ENCODE measurements at places on chromosomes 12 and 14.

DNA sequence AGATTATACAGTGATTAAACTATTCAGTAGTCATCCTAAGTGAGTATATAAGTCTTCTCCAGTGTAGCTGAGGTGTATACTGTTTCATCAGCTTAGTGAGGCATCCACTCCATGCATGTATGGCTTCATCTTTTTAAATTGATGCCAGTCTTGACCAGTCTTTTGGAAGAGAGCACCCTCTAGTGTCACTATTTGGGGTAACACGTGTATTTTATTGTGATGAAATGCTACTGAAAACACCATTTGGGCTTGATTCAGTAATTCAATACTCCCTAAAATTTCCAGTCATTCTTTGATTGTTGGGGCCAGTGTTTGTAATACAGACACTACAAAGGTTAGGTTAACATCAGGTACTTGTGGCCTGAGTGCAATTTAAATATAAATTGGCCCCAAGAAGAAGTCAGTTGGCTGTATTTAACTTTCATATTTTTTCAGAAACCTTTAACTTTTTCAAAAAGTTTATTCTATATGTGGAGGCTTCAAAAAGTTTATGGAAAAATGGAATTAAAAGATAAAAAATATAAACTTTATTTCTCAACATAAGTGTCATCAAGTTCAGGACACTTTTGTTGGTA is 35.3 kb downstream of the MIPOL1 start:
- no peak for DNase-seq

DNA sequence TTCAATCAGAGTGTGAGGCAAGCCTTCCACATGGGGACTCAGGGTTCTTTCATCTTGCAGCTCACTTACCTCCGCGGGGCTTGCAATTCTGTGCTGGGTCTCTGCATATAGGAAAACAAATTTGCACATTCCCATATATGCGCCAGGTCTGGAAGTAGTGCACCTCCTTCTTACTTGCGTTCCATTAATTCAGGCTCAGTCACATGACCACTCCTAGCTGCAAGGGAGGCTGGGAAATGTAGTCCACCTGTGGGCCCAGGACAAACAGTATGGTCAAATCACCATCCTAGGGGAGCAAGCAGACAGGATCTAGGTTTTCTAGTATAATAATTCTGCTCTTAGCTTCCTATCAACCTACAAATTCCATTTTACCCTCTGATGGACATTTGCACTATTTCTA is 160.4 kb downstream of the AACS start:
- DNase-seq, result no peak

DNA sequence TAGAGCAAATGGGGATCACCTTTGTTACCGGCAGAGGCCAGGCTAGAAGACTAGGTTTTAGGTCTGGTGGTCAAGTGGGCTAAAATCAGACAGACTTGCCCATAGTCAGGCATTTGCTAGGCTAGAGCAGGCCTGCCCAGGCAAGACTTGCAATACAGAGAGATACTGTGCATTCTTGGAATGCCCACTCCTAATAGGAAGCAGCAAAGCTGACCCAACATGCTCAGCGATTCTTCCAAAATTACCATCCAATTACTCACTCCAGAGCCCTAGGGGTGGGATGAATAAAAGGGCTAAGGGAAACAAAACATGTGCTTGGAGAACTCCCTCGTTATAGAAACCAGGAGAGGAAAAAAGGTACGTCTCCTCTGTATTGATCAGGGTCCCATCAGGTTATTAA is 187.8 kb upstream of the AMIGO2 start:
- DNase-seq, result no peak

GRCh38 chr12:111454716-111455447 is 49.2 kb downstream of the SH2B3 start:
- no peak for DNase-seq

DNA sequence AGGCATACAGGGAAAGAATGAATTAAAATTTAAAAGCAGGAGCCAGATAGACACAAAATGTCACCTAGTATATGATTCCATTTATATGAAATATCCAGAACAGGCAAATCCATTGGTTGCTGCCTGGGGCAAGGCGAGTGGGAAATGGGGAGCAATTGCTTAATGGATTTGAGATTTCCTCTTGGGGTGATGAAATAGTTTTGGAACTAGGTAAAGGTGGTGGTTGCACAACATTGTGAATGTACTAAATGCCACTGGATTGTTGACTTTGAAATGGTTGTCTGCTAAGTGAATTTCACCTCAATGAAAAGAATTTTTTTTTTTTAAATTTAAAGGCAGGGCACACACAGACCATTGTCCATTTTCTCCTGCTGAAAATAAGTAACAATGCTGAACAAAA is 61.9 kb downstream of the ABCC9 start:
- no peak for DNase-seq

DNA sequence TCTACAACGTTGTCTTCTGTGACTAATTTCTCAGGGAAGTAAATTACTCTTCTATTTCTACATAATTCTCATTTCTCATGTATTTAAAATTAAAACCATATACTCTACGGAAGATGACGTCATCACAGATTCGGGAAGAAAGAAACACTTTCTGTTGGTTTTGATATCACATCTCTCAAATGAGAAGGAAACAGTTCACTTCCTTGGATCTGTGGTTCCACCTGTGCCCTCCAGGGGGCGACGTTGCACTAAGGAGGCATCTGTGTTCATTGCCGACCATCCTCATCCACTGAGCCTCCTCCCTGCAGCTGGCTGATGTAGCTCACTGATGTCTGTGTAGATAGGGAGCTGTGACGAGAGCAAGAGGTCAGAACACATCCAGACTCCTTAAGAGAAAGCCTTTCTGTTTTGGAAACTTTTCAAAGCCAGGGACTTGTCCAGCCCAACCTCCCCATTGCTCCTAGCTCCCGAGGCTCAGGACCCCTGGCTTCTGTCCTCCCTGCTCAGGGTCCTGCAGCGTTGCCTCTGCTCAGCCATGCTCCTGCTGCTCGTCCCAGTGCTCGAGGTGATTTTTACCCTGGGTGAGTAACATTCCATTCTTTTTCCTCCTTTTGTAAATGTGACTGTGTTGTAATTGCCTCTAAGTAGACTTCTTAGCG is 172.7 kb upstream of the OR4E1 start:
- DNase-seq, result peak; percentile 74

- DNase-seq, result peak; percentile 24
Observed at GRCh38 chr14:51094282-51094821, 553 bp downstream of the TRIM9 start.

- no peak for DNase-seq
Observed at GRCh38 chr14:105664691-105665090, 138.3 kb downstream of the TMEM121 start.

DNA sequence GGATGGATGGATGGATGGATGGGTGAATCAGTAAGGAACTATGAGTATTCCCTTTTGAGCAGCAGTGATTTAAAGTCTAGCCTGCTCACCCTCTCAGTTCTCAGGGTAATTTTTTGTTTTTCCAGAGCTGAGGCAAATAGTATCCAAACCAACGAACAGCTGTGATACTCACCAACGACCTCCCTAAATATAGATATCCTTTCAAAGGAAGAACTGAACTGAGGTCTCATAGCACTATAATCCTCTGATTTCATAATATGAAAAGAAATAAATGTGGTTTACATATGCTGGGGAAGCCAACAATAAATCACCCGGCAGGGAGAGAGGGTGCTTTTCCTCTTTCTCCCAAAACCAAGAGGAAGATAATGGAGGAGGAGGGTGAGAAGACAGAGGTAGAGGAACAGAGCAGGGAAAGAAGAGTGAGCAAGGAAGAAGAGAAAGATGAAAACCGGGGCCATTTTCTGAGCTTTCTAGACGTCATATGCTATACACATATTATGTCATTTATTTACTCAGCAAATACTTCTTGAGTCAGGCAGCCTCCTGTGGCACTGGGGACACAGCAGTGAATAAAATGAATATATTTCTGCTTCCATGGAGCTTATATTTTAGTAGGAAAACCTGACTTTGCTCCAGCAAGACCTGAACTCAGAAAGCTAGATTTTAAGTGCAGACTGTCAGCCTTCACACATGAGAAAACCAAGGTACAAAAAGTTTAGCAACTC is 710.7 kb upstream of the TBX3 start:
- DNase-seq, result no peak

- DNase-seq, result no peak
Observed at GRCh38 chr12:125148316-125148715, 83.1 kb downstream of the AACS start.

DNA sequence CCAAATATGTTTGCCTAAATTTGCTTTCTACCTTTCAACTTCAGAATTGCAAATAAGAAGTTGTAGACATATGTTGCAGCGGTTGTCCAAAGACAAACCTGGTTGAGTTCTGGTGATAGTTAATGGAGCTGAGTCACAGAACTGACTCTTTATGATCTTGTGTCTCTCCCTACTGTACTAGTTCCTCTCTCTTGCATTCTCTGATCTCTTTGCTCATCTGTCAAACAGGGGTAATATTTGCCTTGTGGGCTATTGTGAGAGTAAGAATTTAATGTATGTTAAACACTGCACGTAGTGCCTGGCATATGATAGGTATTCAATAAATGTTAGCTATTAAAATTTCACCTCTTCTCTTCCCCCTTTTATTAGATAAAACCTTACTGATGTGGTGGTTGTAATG is 283.5 kb upstream of the RGS6 start:
- DNase-seq, result no peak

DNA sequence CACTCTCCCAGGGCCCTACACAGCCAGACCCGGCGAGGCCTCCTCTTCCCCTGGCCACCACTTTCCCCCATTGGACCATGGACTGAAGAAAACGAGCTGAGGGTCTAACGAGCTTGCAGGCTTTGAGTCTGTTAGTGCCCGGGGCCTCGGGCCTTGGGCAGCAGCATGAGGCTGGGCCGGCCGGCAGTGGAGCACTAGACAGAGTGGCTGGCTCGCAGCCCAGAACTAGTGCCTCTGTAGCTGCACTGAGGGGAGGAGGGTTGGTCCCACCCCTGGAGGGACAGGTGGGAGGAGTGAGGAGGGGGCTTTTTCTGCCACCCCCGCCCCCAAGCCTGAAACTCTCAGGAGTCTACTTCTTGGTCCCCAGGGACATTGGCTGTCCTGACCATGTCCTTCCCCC is 38.7 kb downstream of the SLC6A12 start:
- no peak for DNase-seq

DNA sequence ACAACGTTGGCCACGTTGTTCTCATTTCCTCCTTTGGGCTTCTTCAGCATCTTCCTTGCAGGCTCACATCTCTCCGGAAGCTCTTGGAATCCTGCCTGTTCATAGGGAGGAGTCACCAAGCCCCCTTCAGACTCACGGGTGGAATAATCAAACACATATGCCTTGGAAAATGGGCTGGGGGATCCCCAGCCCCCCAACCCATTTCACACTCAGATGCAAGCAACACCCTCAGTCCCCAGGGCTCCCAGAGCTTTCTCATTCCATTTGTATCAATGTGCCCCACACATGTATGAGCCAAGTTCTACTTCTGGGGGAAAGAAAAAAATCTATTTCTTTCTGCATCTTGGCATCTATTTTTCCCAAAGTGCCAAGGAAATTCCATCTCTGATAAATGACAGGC is 33.1 kb downstream of the WSCD2 start:
- DNase-seq, result no peak

DNA sequence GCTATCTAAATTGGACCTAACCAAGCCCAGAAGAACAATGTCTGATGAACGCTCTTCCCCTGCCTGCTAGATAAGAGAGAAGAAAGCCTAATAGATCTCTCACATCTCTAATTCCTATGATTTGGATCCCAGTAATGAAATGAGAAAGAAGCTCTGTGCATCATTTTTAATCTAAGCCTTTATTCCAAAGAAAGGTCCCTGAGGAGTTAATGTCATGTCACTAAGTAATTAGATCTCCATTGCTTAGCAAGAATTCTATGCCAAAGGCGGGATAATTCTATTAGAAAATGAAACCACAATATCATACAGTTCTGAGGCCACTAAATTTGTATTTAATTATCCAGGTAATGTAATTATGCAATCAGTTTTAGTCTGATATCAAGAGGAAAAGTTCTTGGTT is 74.2 kb upstream of the TMEM260 start:
- DNase-seq, result no peak

GRCh38 chr12:19277711-19278110 is 148.2 kb downstream of the PLEKHA5 start:
- no peak for DNase-seq

DNA sequence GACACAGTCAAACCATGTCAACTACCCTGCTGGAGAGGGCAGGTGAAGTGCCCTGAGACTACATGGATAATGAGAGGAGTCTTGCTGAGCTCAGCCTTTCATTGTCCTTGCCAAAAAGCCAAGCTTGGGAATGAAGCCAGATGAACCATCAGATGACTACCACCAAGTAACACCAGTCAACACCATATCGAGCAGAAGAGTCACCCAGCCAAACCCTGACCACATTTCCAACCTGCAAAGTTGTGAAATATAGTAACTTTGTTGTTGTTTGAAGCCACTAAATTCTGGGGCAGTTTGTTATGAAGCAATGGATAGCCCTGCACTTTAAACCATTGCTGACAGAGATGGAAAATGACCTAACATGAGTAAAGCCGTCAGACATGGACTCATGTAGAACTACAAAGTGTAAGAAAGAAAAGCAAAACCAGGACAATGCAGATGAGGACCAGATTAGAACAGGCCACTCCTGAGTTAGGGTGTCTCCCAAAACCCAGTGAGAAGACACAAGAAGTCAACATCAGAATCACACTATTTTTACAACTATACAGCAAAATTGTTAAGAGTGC is 12.5 kb upstream of the CRADD start:
- no peak for DNase-seq

GRCh38 chr12:114679452-114679875 is 4.5 kb downstream of the TBX3 start:
- no peak for DNase-seq

GRCh38 chr14:56172571-56172971 is 54.4 kb downstream of the PELI2 start:
- no peak for DNase-seq

DNA sequence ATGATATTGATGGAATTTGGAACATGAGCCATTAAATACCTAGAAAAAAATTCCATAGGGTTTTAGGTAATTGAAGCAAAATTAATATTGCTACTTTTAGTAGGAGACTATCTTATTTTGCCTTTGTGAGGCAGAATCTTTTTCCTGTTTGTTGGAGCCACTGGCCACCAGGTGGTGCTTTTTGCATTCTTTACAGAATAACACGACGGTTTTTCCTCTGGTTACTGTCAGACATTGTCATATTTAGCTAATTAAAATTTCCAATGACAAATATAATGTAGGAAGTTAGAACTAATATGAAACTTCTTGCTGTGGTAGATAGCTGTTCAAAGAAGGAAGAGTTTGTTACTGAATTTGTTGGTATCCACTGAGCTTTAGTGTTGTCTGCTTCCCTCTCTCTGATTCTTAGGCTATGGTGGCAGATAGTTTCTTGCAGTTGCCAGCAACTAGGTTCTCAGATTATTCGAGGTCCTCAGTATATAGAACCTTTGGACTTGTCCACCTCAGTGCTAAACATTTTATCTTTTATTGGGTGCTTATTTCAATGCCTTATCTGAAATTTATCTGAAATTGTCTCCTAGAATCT is 25.7 kb downstream of the RAB21 start:
- peak; percentile 55 for DNase-seq

- no peak for DNase-seq
Observed at GRCh38 chr12:2634471-2634870, 160.3 kb upstream of the FKBP4 start.

GRCh38 chr12:97336900-97337751 is 125.5 kb upstream of the RMST start:
- no peak for DNase-seq

- no peak for DNase-seq
Observed at GRCh38 chr12:121124402-121125109, 8.1 kb upstream of the P2RX7 start.

- DNase-seq, result no peak
Observed at GRCh38 chr12:130538343-130539095, 177.6 kb downstream of the RIMBP2 start.

- no peak for DNase-seq
Observed at GRCh38 chr12:49086116-49086515, 8.5 kb downstream of the DHH start.
